Fibroblast of skin of scalp (primary cell): ENCODE measurements at places on chromosomes 3 and 15.

GRCh38 chr3:138397983-138398382 is 36.4 kb upstream of the ESYT3 start:
- no peak for DNase-seq

DNA sequence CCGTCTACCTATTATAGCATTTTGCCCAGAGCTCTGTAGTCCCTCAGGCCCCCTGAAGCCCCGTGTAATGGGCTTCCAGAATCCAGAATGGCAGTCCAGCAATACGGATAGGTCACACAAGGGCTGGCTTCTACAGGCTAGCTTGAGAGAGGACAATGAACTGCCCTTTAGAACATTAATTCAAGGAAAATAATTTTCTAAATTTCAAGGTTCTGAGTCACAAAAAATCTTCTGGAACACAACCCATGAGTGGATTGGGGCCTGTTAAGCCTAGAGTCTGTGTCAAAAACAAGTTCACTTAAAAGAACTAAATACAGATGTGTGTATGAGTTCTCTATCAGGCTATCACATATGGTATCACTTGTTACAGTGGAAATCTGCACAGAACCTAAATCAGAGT is 28.8 kb downstream of the DCP1A start:
- peak; percentile 34 for DNase-seq

- DNase-seq = no peak
Observed at GRCh38 chr3:89742546-89742945, 635.1 kb downstream of the EPHA3 start.

DNA sequence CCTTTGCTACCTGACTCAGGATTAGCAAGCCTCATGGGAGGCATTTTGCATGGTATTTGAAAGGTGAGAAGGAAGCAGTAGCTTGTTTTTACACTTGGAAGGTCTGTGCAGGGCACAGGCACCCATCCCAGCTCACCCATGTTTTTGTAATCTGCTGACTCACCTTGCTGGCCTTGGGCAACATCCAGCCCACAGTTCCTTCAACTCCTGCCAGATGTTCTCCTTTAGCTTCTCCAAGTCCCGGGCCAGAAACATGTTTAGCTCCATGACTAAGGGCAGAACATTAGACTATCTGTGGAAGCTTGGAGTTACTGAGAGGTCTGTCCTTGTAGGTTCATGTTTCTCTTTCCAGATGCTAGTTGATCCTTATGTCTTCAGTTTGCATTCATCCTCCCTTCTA is 12.4 kb upstream of the ZNF770 start:
- DNase-seq = no peak

DNA sequence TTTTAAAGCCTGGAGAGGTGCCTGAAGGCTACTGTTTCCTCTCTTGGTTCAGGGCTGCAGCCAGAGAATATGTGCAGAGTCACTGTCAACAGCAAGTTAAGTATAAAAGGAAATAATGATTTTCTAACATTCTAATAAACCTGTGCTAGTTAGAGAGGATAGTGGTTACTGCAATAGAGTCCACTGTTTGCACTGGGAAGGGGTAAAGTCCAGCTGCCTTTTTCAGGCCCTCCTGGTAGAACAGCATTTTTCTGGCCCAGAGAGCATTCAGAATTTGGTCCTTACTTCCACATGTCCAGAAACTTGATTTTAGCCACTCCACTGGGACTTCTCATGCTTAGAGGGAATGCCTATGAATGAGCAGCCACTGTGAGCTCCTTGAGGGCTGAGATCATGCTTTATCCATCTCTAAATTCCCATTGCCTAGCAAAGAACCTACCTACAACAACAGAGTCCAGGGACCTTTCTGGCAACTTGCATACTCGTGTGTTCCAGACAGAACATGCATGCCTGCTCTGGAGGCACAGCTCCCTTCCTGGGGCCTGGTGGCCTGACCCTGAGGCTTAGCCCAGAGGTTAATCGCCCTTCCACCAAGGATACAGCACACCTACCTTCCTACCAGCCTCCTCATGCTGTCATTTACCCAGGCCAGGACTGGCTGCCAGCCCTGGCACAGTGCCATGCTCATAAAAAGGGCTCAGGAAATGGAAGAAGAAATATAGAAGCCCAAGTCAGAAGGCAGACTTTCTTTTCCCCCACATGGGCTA is 50.3 kb upstream of the ATP13A3 start:
- no peak for DNase-seq

DNA sequence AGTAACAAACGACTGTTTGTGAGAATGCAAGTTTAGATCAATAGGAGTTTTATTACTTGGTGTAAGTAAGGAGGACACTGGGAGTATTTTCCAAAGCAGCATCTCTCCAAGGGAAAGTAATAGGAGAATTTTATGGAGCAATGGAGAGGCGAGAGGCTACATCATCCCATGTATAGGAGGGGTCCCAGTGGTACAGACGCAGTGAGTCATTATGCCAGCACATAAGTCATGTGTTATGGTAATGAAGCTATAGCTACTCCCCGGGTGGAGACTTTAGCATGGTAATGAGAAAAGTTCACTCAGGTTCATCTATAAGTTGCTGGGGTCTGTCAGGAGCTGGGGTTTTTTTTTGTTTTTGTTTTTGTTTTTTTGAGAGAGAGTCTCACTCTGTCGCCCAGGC is 29.5 kb upstream of the ZNF445 start:
- no peak for DNase-seq

DNA sequence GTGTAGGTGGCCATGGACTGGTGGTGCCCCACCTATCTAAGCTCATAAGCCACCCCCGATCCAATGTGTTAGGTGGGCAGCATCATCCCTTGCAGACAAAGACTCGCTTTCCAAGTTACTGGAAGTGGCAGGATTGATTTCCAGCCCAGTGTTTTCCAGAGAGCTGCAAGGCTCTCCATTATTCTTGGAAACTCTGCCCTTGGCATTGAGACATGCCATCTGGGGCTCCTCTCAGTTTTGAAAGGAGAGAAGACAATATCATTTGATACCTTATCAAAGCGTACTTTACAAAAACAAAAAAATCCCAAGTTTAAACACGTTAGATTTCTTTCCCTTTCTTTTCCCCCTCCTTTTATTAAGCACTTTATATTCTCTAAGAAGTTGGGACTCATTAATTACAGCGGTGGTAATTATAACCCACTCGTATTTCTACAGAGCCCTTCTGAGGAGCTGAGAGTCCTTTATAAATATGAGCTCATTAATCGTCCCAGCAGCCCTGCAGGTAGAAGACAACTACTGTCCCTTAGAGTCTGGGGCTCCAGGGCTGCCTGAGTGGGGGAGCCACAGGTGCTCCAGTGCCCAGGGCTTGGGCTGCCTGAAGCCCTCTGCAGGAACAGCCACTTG is 226.1 kb downstream of the TLE3 start:
- DNase-seq = no peak

- no peak for DNase-seq
Observed at GRCh38 chr3:133512416-133513089, 60.9 kb upstream of the CDV3 start.

DNA sequence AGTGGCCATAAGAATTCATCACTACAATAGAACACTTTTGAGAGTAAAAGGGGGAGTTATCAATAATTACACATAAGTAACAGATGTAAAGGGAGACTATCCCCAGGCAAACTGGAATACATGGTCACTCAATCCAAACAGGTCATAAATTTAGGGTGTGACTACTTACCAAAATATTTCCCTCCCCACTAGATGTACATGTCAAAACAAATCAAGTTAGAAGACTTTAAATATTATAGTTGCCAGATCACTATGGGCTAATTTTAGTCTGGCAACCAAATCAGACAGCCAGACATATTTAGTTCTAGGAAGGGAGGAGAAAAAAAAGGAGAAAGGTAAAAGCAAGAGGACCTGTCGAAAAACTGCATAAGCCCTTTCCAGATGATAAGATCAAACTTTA is 23.1 kb downstream of the SLC24A5 start:
- peak; percentile 13 for DNase-seq

DNA sequence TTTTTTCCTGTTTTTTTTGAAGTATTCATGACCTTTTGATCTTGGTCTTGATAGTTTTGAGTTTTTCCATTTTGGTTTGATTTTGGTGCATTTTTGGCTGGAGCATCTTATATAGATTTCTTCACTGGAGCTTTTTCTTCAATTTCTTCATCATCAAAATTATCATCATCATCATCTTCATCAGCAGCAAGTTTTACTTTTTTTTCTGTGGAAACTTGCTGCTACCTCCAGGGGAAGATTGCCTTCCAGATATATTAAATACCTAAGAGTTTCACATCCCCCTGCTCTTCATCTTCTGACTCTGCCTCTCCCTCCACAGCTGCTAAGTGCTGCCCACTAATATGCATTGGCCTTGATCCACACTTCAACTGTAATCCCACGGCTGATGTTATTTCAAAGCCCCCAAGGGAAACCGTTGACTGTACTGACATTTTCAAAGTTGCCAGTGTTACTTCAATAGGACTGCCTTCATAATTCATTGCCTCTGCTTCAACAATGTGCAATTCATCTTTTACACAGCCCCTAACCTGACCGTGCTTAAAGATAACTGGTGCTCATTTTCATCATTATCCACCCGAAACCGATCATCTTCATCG is 151.7 kb downstream of the NR1D2 start:
- DNase-seq = peak; percentile 54

GRCh38 chr3:182763896-182764295 is 29.4 kb upstream of the ATP11B start:
- DNase-seq = no peak

- no peak for DNase-seq
Observed at GRCh38 chr15:65942436-65942835, 73.1 kb downstream of the RAB11A start.

DNA sequence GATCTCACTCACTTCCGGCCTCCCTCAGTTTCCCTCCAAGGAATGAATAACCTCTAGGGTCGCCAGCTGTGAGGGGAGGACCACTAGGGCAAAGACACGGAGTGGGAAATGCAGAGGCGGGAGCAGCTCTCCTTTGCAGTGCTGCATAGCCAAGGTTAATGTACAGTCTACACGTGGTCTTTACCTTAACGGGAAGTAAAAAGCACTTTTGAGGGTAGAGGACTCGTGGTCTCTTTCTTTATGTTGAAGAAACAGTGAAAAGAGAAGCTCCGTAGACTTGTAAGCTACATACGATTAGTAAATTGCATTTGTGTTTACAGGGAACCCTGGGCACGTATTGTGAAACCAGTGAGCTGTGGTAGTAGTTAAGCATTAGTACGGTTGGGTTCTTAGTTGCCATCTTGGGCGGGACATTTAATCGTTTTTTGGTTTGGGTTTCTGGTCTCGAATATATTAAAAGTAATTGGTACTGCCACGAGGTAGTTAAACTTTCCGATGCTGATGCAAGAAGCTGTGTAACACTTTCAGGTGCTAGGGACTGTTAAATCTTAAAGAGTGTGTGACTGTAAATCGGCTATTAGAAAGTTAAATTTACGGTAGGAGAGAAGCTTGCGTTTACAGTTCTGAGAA is 828 bp downstream of the U2SURP start:
- DNase-seq = peak; percentile 0

- DNase-seq = no peak
Observed at GRCh38 chr15:91284758-91285466, 184.9 kb downstream of the SV2B start.

- peak; percentile 89 for DNase-seq
Observed at GRCh38 chr3:44976002-44976815, at the start of the genes EXOSC7 and ZDHHC3. TSS of gene EXOSC7 (plus strand) at chr3:44976244. CDS start at chr3:44976278, 34 bp downstream. TSS of gene ZDHHC3 (minus strand) at chr3:44976174. CDS start at chr3:44959436, 16,738 bp downstream.

DNA sequence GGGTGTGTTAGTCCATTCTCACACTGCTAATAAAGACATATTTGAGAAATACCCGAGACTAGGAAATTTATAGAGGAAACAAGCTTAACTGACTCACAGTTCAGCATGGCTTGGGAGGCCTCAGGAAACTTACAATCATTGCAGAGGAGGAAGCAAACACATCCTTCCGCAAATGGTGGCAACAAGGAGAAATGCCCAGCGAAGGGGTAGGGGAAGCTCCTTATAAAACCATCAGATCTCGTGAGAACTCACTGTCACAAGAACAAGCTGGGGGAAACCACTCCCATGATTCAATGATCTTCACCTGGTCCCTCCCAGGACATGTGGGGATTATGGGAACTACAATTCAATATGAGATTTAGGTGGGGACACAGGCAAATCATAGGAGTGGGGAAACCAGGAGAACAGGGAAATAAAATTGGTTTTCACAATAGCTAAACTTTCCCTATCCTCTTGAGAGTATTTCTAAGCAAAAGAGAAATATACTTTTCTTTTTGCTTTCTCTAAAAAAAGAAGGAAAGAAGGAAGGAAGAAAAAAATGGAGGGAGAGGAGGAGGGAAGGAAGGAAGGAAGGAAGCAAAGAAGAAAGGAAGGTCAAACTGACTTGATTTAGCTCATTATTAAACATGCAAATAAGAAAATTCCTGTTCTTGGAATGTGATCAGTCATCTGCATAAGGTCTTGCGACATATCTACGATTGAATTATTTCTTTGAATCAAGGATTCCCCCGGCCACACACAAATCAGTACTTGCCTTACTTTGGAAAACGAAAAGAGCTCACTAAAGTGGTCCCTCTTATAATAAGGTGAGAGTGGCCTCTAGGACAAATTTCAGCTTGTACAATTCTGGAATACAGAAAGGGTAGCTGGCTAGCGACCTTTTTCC is 75.2 kb downstream of the LIPC start:
- no peak for DNase-seq

DNA sequence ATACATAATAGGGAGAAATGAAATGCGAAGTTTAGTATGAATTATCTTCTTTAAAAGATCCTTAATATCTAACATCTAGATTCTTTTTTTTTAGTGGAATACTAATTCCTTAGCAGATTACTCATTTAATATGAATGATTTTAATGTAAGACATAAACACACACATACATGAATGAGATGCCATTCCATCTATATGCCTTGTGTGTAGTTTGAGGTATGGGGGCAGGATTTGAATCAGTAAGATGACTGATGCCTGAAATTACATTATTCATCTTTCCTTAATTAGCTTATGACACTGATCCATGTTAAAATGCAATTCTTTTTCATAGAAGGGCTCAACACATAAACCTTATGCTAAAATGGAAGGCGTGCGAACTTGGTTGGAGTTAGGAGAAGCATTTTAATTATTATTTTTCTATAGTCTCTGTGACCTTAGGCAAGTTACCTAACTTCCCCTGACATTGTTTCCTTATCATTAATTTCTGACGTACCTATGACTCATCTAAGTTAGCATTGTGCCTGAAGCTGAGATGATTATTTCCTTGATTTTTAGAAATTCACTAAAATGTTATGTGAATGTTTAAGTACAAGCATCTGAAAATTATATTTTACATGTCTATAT is 10.8 kb upstream of the BNIP2 start:
- DNase-seq = peak; percentile 45

DNA sequence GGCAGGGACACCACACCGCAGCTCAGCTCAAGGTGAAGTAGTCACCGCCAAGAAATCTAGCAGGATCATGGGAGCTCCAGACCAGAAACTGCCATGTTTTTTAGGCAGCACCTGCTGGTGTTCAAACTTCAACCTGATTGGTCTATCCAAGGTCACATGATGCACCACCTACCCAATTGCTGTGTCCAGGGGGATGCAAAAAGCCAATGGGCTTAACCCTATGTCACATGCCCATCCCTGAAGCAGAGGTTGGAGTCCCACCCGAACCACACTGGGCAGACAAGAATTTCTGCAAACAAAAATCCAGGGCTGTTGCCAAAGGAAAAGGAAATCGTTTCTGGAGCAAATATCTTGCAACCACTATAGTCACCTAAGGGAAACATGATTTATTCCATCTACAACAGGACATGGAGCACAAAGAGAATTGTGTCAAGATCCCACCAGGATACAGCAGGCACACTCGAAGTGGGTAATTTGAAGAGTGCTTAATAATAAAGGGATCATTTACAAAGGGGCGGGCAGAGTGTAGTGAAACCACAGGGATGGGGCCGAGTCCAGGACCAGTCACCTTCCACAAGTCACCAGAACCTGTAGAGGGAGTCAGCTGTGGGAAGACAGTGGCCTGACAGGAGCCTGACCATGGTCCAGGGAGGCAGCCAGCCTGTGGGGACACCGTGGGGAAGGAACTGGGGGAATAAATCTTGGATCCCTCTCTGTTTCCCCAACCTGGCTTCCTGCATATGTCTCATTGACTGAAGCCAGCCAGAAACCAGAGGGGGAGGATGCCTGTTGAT is 34.2 kb upstream of the TSEN2 start:
- DNase-seq = no peak
